ENCODE measurements at places on chromosomes 7 and 10.

DNA sequence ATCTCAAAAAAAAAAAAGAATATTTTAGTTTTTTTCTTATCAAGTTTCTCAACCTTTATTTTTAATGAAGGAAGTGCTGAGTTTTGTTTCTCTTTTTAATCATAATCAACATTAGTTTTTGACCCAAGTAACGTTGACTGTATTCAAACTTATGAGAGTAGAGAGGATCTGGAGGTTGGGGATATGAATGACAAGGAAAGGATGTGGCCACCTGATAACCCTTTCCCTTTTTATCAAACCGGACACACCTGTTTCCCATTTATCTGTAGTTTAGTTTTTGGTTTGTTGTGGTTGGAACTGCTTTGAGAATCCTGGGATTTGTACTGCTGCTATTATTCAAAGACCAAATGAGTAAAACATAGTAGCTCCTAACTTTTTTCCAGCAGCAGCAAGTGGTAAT lies 38.6 kb downstream of the HACD1 start:
- DNase-seq = no peak

DNA sequence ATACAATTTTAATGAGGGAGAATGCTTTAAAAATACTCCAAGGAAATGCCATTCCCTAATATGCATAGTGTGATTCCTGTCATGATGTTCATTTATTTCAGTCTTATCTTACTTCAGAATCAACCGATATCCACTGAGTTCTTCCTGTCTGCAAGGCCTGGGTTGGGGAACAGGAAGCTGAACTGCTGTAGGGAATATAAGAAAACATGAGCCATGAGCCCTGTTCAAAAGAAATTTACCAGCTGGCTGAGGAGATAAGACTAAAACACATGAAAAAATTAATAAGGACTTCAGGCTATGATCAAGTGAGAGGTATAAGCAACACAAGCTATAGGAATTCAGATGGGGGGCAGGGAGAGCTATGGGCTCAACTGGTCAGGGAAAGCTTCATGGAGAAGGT lies 184.7 kb downstream of the PLPP4 start:
- DNase-seq = no peak

GRCh38 chr7:7315851-7316250 lies 133.5 kb downstream of the C1GALT1 start:
- DNase-seq = no peak

- DNase-seq = peak; percentile 89
These were observed 178.3 kb downstream of the AUTS2 start for GRCh38 chr7:69776611-69777010.

GRCh38 chr10:74778436-74779094 lies 47.8 kb upstream of the KAT6B start:
- DNase-seq = no peak

- DNase-seq = no peak
These were observed 41.0 kb upstream of the C10orf120 start for GRCh38 chr10:122740640-122741039.

- DNase-seq = no peak
These were observed 14.1 kb upstream of the CSGALNACT2 start for GRCh38 chr10:43124094-43124521.

DNA sequence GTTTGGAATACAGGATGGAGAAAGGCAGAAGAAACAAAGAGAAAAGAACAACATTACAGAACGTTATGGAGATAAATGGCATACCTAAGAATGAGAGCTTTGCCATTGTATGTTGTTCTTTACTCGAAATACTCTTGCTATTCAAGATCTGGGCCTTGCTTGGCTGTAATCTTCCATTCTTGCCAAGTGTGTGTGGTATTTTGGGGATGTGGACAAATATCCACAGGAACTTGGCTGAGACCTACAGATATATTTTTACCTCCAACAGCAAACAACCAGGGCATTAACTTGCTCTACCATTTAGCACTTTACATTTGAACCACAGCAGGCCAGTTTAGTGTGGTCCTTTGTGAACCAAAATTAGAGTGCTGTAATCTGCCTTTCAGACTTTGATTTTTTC lies 76.3 kb downstream of the DKK1 start:
- no peak for DNase-seq

DNA sequence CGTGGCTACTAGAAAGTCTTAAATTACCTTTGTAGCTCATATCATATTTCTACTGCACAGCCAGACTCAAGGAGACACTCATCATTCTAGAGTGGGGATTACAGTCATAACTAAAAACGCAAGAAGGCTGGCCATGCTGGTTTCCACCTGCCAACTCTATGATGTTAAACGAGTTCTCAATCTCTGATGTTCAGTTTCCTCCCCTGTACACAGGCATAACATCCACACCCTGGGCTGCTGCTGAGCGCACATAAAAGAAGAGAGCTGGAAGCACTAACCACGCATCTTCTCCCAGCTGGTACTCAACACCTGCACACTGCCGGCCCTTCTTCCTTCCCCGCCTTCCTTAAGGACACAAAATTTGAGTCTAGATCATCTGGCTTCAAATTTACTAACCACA lies 60.5 kb downstream of the SORBS1 start:
- no peak for DNase-seq

DNA sequence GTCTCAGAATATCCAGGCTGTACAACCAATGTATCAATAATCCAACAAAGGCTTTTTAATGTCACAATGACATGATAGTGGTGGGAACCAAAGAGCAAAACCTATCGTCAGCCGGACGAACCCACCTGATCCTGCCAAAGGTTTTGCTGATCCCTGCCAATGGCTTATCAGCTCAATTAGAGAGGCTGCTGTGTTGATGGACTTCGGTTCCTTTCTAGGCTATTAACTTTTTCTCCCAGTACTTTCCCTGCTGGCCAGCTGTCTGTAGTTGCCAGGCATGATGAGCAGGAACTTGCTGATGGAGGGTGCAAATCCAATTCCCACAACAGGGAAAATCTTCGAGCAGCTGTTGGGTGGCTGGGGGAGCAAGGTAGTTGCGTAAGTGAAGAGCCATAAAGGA lies 2.4 kb downstream of the LMOD2 start:
- DNase-seq = no peak

GRCh38 chr10:101814466-101815071 lies 3.7 kb downstream of the OGA start:
- peak; percentile 35 for DNase-seq

GRCh38 chr10:88127269-88127668 lies 263.8 kb downstream of the PTEN start:
- no peak for DNase-seq

Measured in fibroblast of skin of scalp (primary cell).